ENCODE measurements at places on chromosomes 11 and 22. TPM values are rescaled to one million over a fixed set of nuclear protein-coding genes. Genes with fewer than 3 reads are reported as not detected.
A peak's percentile ranks its signal among the peaks of the same experiment; 100 is the strongest.

DNA sequence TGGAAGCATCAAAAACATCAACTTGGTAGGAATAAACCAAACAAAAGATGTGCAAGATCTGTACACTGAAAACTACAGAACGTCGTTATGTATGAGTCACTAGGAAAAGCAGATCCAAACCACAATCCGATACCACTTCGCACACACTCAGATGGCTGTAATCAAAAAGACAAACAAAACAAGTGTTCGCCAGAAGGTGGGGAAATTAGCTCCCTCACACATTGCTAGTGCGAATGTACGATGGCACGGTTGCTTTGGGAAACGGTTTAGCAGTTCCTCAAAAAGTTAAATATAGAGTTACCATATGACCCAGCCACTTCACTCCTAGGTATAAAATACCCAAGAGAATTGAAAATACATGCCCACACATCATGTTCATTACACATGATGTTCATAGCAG lies 14.8 kb upstream of the CARD10 start:
- H3K27ac ChIP-seq, result no peak overlapping the region
- H3K27me3 ChIP-seq, result no peaks in the 10 kb centered on the region
- H3K4me3 ChIP-seq, result no peak overlapping the region
- no peaks in the 10 kb centered on the region for H3K4me1 ChIP-seq

GRCh38 chr22:49641770-49642313 lies 185.8 kb downstream of the BRD1 start:
- H3K27ac ChIP-seq, result no peak overlapping the region
- peaks cover 3% of the 10 kb centered on the region for H3K4me1 ChIP-seq
- no peaks in the 10 kb centered on the region for H3K36me3 ChIP-seq
- no peaks in the 10 kb centered on the region for H3K27me3 ChIP-seq
- peak; percentile 65 for DNase-seq

GRCh38 chr11:10500757-10501684 lies 40.0 kb downstream of the RNF141 start:
- H3K36me3 ChIP-seq, result no peaks in the 10 kb centered on the region
- no peak for DNase-seq
- no peaks in the 10 kb centered on the region for H3K27me3 ChIP-seq
- H3K27ac ChIP-seq, result no peak overlapping the region

MRGPRX4 gene
- total RNA-seq, result not detected

DNA sequence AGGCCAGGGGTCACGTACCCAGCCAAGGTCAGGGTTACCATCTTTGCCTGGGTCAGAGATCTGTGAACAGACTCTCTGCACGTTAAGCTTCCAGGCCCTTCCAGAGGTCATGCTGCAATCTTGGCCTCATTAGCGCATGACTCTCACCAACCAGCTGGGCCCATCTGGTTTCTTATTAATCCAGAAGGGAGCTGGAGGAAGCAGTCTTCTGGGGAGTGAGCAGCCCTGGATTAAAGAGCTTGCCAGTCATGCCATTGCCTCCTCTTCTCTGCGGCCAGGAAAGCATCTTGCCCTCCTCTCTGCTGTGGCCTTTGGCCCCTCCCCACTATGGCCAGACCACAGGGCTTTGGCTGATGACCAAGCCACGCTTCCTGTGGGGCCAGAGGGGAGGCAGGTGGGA lies 57.4 kb downstream of the CHST1 start:
- H3K36me3 ChIP-seq, result no peaks in the 10 kb centered on the region
- DNase-seq, result no peak
- no peaks in the 10 kb centered on the region for H3K27me3 ChIP-seq

GRCh38 chr11:12148466-12148865 lies 38.1 kb downstream of the MICAL2 start:
- H3K27me3 ChIP-seq, result no peaks in the 10 kb centered on the region
- no peaks in the 10 kb centered on the region for H3K36me3 ChIP-seq
- H3K4me1 ChIP-seq, result no peaks in the 10 kb centered on the region
- no peak overlapping the region for H3K4me3 ChIP-seq

MUC15 gene
- total RNA-seq, result 7.0 TPM

DNA sequence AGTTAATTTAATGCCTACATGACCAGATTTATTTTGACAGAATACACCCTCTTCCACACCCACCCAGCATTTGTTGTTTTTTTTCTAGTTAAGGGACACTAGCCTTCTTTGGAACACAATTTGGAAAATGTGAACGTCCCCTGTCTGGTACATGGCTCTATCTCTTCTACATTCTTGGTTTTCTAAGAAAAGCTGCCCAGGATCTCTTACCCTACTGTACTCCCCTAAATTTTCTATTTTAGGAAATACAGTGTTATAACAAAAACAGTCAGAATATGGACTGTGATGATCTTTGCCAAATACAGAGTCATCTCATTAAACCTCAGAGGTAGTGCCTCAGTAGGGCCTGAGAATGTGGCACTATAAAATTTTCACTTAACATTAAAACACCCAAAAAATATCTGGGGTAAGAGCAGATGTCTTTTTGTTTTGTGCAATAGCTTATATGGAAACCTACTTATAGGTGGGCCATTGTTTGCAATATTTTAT lies 93.1 kb upstream of the SPON1 start:
- H3K27me3 ChIP-seq, result no peaks in the 10 kb centered on the region
- H3K27ac ChIP-seq, result no peak overlapping the region
- no peaks in the 10 kb centered on the region for H3K4me1 ChIP-seq
- DNase-seq, result no peak
- H3K4me3 ChIP-seq, result no peak overlapping the region

DNA sequence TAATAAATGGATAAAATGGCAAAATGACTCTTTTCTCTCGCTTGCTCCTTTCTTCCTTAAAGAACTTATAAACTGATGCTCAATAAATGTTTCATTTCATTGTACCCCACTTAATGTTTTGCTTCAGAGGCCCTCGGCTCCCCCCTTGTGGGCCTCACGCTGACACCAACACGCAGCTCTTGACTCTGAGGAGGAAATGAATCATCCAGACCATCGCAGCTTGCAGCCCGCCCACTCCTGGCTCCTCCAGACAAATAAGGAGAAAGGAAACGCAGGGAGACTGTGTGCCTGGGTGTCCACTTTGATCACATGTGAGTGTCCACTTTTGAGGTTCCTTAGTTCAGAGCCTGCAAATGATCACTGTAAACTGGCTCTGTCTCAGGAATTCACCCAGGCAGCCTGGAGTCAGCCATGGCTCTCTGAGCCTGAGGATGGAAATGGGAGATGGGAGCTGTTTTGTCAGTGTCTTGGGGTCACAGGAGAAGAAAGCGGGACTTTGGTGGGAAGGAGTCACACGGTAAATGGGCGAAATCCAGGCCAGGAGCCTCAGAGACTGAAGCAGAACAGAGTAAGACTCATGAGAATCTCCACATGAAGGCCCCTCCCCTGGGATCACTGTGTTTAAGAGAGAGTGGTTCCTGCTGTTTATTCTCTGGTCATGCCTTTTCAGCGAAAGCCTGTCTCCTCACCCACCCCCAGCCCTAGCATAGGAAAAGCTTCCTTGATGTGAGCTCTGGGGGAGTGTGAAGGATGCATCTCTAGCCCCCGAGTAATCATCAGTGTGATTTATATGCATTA lies 96.5 kb downstream of the CWC15 start:
- H3K4me3 ChIP-seq, result no peak overlapping the region
- H3K36me3 ChIP-seq, result peaks cover 10% of the 10 kb centered on the region
- no peaks in the 10 kb centered on the region for H3K4me1 ChIP-seq

DNA sequence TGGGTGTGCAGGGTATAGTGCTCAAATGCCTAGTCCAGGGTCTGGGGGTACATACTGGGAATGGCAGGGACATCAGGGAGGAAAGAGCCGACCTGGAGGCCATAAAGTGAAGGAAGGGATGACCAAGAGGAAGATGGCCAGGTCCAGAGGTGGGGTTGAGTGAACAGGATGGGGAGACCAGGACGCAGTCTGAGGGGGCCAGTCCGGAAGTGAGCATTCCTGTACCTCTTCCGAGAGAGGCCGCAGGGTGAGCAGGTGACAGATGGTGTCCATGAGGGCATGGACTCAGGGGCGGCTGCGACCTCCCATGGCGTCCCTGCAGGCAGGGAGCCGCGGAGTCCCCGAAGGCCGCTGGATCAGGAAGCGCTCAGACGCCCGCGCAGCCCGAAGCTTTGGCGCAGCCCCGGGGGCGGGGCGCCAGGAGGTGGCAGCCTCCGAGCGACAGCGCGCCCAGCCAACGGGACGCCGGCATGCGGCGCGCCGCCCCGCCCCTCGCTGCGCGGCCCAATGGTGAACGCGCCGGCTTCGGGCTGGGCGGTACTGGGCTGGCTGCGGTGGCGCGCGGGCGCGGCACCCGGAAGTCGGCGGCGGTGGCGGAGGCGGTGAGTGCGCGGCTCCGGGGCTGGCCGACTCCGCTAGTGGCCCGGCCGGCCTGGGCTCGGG lies at the start of gene TANGO2:
Gene TANGO2 (plus strand): TSS at position 578 of the 663 bp plus-strand sequence. CDS start 15,689 bp downstream, outside the sequence.
- peak within 1 kb of the TSS; percentile 59 for H3K4me3 ChIP-seq
- H3K4me1 ChIP-seq, result peaks cover 9% of the 10 kb centered on the region
- H3K36me3 ChIP-seq, result no peaks in the 10 kb centered on the region
- peak; percentile 96 for DNase-seq
- H3K27ac ChIP-seq, result peak within 1 kb of the TSS; percentile 68

DNA sequence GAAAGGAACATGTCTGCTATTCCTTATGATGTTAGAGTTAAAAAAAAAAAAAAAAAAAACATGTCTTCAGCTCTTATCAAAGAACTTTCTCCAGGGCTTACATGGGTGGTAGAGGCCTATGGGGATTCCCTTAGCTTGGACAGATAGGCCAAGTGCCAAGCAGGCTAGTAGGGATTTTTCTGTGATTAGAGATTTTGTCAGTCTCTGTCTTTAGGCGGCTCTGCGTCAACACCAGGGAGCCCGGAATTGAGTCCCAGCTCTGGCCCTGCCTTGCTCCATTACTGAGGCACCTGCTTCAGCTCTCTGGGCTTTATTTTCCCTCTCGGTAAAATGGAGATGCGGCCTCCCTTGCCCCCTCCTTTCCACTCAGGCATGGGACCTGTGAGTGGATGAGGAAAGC lies 13.1 kb downstream of the CRY2 start:
- H3K4me1 ChIP-seq, result peaks cover 34% of the 10 kb centered on the region
- no peaks in the 10 kb centered on the region for H3K27me3 ChIP-seq
- H3K4me3 ChIP-seq, result no peak overlapping the region

PRG2 gene
- not detected for total RNA-seq

OR8D1 gene
- total RNA-seq, result not detected

MRPL49 gene
- total RNA-seq, result 13.9 TPM

- no peak overlapping the region for H3K4me3 ChIP-seq
- no peaks in the 10 kb centered on the region for H3K4me1 ChIP-seq
- peaks cover 29% of the 10 kb centered on the region for H3K36me3 ChIP-seq
- no peak for DNase-seq
- no peak overlapping the region for H3K27ac ChIP-seq
Measured at GRCh38 chr11:66272596-66272995, 4.2 kb downstream of the RAB1B start.

GAL3ST3 gene
- 0.20 TPM for total RNA-seq

GRCh38 chr11:33970984-33971466 lies 79.1 kb upstream of the LMO2 start:
- H3K4me3 ChIP-seq, result no peak overlapping the region
- DNase-seq, result no peak
- no peaks in the 10 kb centered on the region for H3K27me3 ChIP-seq
- H3K27ac ChIP-seq, result no peak overlapping the region
- H3K36me3 ChIP-seq, result no peaks in the 10 kb centered on the region
- H3K4me1 ChIP-seq, result no peaks in the 10 kb centered on the region

- H3K27me3 ChIP-seq, result no peaks in the 10 kb centered on the region
- no peak overlapping the region for H3K27ac ChIP-seq
Measured at GRCh38 chr22:20648306-20648903, 125.5 kb upstream of the SERPIND1 start.

OLFML1 gene
- total RNA-seq, result 3.7 TPM

- no peak overlapping the region for H3K4me3 ChIP-seq
Measured at GRCh38 chr22:44291265-44291664, 21.5 kb downstream of the SHISAL1 start.

GRCh38 chr11:64330888-64331287 lies 9.1 kb upstream of the CCDC88B start:
- no peak overlapping the region for H3K27ac ChIP-seq
- no peaks in the 10 kb centered on the region for H3K36me3 ChIP-seq
- no peak overlapping the region for H3K4me3 ChIP-seq
- H3K27me3 ChIP-seq, result no peaks in the 10 kb centered on the region

- H3K27ac ChIP-seq, result no peak within 1 kb of the TSS
- H3K36me3 ChIP-seq, result no peaks in the 10 kb centered on the region
- H3K4me3 ChIP-seq, result no peak within 1 kb of the TSS
- no peaks in the 10 kb centered on the region for H3K4me1 ChIP-seq
- peaks cover 3% of the 10 kb centered on the region for H3K27me3 ChIP-seq
Measured at GRCh38 chr11:60280412-60280811, at the start of gene MS4A4A. MS4A4A (plus strand) TSS chr11:60280666; CDS start chr11:60280676, 10 bp downstream.

MYEOV gene
- 0.37 TPM for total RNA-seq

ANO5 gene
- total RNA-seq, result 4.6 TPM

DNA sequence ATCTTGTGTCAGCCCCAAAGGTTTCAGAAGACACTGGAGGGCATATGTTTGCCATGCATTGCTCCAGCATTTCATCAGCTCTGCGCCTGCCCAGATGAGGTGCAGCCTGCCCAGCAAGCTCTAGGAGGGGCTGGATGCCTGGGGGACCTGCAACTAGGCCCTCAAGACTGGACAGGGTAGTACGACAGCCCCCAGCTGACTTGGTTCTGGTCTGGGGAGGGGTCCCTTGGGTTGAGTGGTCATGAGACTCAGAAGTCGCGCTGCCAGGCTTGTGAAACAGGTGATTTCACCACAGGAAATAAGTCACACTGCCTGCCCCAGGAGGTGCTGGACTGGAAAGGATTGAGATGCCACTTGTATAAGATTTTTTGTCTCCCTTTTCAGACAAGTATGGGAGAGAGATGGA lies 23.4 kb downstream of the TPBGL start:
- H3K4me1 ChIP-seq, result no peaks in the 10 kb centered on the region
- H3K27ac ChIP-seq, result no peak overlapping the region
- DNase-seq, result peak; percentile 43
- no peaks in the 10 kb centered on the region for H3K27me3 ChIP-seq
- no peak overlapping the region for H3K4me3 ChIP-seq

DNA sequence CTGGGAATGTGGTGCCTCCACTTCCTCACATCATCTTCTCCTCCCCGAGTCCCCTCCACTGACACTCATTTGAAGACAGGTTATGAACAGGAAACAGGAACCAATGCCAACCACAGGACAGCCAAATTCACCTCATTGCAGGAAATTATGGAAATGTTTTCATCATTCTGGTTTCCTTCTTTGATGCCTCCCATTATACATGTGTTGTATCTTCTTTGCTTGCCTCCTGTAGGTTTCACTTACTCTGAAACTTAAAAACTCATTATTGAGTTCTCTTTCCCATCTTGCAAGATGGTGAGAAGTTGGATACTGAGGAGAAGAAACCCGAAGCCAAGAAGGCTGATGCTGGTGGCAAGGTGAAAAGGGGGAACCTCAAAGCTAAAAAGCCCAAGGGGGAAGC lies 108.5 kb downstream of the PHF21B start:
- H3K36me3 ChIP-seq, result no peaks in the 10 kb centered on the region
- no peaks in the 10 kb centered on the region for H3K27me3 ChIP-seq
- H3K27ac ChIP-seq, result no peak overlapping the region
- no peak for DNase-seq
- no peak overlapping the region for H3K4me3 ChIP-seq
